Mesothelial cell of epicardium (in vitro differentiated cells): ENCODE measurements at places on chromosomes 2 and 18. TPM values are rescaled to one million over a fixed set of nuclear protein-coding genes. Genes with fewer than 3 reads are reported as not detected.

Gene EPB41L3
- 59.9 to 61.9 TPM (median 60.6 TPM) in 3 replicates for total RNA-seq

Gene MORN2
- 8.0 to 9.2 TPM (median 8.6 TPM) in 3 replicates for total RNA-seq

Gene NOL4
- 1.4 to 2.6 TPM (median 2.6 TPM) in 3 replicates for total RNA-seq

Gene GCG
- total RNA-seq = 0.29 to 0.36 TPM in 2 of 3 replicates, not detected in the other

GRCh38 chr2:170505631-170506275, 209.4 kb upstream of the SP5 start:
- DNase-seq = no peak

- DNase-seq = no peak
These were observed 216.4 kb upstream of the MYT1L start for GRCh38 chr2:2547451-2547850.

DNA sequence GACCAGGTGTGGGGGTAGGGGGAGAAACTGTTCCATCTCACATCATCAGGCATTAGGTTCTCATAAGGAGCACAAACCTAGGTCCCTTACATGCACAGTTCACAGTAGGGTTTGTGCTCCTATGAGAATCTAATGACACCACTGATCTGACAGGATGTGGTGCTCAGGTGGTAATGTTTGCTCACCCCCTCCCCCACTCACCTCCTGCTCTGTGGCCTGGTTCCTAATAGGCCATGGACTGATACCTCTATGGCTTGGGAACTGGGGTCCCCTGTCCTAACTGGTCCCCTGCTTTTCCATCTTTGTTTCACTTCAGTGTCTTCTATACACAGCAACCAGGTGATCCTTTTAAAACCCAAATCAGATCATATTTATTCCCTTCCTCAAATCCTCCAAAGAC, 267.8 kb downstream of the TNS1 start:
- DNase-seq = no peak

Gene IMPA2
- total RNA-seq = 29.9 to 30.6 TPM (median 30.4 TPM) in 3 replicates

GRCh38 chr2:146489386-146489785, 1355.4 kb upstream of the ACVR2A start:
- DNase-seq = no peak

DNA sequence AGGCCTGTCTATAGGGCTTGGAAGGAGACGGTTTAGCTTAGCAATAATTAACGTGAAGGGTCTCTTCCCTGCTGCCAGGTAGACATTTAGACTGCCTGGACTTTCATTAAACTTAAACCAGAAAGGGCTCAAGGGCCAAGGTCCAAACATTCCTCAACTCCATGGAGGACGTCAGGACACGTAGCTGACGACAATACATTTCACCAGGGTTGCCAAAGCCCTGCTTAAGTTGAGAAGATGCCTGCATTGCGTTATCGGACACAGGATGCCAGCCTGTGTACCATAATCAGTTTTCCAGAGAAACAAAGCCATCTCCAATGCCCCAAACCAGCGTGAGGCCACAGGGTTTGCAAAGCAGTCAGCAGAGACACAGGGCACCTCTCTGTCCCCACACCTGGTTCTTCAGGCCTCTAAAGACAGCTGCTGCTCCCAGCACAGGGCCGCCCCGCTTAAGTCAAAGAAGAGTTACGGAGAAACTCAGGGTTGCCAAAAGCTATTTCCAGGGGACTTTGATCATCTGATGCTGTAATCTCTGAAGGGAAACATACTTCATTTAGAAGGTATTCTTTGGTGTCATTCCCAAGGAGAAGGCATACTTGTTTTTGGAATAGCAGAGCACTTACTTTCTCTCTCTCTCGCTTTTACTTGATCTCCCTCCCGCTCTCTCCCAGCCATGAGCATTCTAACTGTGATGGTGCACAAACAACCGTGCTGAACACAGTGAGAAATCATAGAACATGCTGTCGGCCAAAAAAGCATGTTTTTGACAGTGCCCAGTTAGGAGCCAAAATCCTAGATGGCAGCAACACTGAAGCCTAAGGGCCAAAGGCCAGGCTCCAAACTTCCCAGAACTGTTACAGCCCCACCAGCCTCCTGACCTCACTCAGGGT, 46.0 kb downstream of the TTC32 start:
- DNase-seq = no peak

- no peak for DNase-seq
These were observed 30.0 kb downstream of the RNF125 start for GRCh38 chr18:32048507-32049091.

GRCh38 chr2:67240507-67240906, 156.6 kb upstream of the ETAA1 start:
- no peak for DNase-seq

Gene SLC19A3
- 11.3 to 11.9 TPM (median 11.4 TPM) in 3 replicates for total RNA-seq

Gene AQP12A
- total RNA-seq = not detected in 3 replicates

GRCh38 chr18:75339936-75340605, 87.4 kb downstream of the SMIM21 start:
- DNase-seq = no peak
